Right cardiac atrium (tissue), 5 donors: ENCODE measurements at places on chromosomes 5 and 9.

GRCh38 chr5:72645064-72645846, 138.0 kb upstream of the ZNF366 start:
- DNase-seq, result no peak

- DNase-seq, result no peak
Observed at GRCh38 chr9:29564564-29564963, 1991.3 kb upstream of the C9orf72 start.

- no peak for DNase-seq
Observed at GRCh38 chr5:126542441-126542840, 52.6 kb downstream of the ALDH7A1 start.

- DNase-seq, result no peak
Observed at GRCh38 chr9:83327323-83327722, 210.9 kb downstream of the FRMD3 start.

DNA sequence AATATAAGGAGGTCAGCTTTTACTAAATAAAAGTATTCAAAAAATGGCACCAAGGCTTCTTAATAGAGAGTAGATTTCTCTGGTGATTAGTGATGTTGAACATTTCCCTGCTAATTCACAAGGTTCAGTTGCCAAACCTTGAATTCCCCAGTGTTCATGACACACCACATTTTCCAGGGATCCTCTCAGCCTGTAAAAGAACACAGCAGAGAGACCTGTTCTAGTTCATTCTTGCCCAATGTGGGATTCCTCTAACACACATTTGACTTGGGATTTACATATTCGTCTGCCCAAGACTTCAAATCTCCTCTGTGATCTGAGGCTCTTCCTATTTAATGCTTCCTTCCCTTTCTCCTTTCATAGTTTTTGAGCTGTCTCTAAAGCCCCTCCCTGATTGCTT, 273.2 kb upstream of the CDH9 start:
- DNase-seq, result no peak

- no peak for DNase-seq
Observed at GRCh38 chr9:109799141-109799540, 19.1 kb downstream of the PALM2AKAP2 start.

- no peak for DNase-seq
Observed at GRCh38 chr5:58606064-58606463, 23.2 kb downstream of the RAB3C start.

DNA sequence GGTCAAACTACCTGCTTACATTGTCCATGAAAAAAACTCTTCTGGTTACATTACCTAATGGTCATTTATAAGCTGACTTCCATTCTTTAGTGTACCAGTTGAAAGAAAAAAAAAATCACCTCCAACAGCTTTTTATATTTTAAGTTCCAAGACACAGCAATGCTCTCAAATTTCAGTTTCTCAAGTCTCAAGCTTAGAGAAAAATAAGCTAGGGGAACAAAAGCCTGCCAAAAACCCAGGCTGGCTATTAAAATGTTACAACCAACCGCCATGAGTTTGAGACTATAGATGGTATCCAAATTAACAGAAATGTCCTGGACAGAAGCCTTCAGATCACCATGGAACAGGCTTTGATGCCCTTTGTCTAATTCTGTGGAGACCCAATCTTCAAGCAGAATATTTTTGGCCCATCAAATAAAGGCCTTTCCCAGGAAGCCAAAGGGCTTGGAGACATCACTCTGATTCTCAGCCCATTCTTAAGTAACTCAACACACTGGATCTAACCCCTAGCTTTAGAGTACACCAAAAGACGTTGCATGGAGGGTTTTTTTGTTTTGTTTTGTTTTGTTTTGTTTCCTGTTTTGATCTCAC, 343.7 kb downstream of the GLIS3 start:
- no peak for DNase-seq

DNA sequence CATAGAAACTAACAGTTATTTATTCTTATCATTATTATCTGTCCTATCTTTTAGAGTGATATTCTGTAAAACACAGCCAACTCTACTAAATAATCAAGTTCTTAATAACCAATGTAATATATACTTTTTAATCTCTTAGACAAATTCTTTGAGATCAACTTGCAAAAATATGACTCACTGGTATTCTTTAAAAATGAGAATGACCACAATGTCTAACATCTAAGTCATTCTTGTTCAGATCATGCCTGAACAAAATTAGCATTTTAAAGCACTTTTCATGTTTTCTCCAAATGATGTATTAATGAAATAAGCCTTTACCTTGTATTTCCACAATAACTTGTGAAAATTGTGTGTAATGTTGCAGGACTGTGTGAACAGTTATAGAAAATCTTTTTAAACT, 356.9 kb upstream of the RGMB start:
- no peak for DNase-seq

DNA sequence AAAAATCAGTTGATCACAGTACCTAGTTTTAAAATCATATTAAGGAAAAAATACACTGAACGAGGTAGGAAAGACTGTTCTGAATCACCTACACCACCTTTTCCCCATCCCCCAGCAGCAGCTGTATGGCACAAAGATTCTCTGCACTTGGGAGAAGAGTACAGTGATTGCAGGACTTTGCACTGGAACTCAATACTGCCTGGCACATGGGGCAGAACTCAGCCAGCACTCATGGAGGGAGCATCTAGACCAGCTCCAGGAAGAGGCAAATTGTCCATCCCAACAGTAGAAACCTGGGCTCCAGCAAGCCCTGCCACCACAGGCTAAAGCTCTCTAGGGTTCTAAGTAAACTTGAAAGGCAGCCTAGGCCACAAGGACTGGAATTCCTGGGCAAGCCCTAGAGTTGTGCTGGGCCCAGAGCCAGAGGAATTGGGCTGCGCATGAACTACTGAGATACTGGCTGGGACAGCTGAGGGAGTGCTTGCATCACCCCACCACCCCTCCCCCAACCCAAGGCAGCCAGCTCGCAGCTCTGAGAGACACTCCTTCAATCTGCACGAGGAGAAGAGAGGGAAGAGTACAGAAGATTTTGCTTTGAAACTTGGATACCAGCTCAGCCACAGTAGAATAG, 654.4 kb upstream of the CDH6 start:
- DNase-seq, result peak; percentile 52

DNA sequence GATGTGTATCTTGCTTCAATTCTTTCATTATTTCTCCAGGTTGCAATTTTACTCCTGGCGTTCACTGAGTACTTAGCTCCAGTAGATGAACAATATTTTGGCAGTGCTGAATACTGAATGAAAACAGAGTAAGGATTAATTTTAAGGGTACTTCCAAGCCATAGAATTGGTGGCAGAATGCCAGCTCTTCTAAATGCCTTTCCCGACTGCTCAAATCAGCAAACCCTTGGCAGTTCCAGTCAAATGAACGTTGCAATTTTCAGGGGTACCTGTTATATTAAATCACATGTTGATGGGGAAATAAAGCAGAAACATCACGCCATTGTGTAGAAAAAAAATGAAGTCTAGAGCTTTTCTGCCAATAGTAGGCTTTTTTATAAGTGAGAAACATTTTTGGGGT, 282.4 kb upstream of the RPS23 start:
- DNase-seq, result no peak

DNA sequence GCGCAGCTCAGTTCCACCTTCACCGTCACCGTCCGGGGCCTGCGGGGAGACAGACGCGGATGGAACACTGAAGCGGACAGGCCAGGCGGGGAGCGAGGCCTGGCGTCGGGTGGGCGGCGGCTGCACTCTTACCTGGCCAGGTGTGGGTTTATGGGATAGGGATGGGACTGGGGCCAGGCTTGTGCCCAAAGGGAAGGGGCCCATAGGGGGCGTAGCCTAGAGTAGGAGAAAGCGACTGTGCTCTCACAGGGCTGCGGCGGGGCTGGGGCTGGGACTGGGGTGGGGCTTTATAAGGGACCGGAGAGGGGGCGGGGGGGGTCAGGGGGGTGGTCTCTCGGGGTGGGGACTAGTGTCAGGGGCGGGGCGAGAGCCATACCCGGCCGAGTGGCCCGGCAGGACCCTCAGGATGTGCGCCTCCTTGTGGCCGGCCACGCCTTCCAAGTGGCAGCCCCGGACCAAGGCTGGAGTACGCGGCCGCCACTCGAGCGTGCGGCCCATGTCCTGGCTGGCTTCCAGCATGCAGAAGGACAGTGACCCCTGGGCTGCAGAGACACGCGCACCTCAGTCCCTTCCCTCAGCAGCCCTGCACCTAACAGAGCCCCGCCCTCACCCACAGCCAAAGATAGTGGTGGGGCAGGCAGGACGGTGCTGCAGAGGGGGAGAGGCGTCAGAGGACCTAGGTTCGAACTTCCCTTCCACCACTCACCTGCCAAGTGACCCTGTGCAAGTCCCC, 22.8 kb downstream of the FPGS start:
- DNase-seq, result peak; percentile 89

- no peak for DNase-seq
Observed at GRCh38 chr5:83277953-83278352, 193.6 kb upstream of the VCAN start.

DNA sequence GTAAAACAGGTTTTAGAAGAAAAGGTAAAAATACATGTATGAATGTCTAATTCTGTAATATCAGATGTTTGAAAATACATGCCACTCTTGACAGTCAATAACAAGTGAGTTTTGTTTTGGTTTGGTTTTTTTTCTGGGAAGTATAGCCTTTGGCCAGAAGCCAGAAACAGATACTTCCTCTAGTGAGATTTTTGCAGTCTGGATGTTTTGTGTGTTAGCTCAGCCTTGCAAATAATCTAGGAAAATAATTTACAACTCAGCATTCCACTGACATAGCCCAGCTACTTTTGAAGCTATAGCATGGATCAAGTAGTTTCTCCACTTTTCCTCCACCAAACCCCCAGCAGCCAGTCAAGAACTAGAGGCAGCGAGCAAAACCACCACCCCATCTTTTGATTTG, 56.7 kb downstream of the SLC1A1 start:
- DNase-seq, result no peak

GRCh38 chr9:125601961-125602360, 105.0 kb downstream of the MAPKAP1 start:
- no peak for DNase-seq

DNA sequence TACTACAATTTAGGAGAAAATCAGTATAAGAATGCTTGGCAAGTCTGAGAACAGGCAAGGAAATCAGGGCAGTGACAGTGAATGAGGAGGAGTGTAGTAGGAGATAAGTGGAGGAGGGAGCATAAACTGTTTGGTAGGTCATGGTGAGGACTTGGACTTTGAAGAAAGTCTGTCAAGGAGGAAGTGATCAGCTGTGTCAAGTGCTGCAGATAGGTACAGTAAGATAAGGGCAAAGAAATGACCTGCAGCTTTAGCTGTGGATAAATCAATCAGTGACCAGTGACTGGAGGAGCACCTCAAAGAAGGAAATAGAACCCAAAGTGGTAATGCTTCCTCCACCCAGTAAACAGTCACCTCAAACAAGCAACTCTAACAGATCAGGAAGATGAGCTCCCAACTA, 106.3 kb downstream of the RAPGEF6 start:
- DNase-seq, result no peak

GRCh38 chr9:127566351-127567001, 45.6 kb upstream of the STXBP1 start:
- DNase-seq, result peak; percentile 73

DNA sequence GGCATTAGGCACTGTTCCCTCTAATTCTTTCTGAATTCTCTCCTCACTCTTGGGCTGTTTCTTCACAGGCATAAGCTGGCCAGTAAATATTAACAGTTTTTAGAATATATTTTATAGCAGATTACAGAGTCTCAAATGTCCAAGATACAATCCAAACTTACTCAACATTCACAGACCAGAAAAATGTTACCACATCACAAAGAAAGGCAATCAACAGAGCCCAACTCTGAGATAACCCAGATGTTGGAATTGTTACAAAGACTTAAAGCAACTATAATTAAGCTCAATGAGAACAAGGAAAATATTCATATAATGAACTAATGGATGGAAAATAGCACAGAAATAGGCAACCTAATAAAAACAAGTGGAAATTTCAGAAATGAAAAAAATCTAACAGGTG, 401.1 kb upstream of the RGMB start:
- DNase-seq, result no peak

DNA sequence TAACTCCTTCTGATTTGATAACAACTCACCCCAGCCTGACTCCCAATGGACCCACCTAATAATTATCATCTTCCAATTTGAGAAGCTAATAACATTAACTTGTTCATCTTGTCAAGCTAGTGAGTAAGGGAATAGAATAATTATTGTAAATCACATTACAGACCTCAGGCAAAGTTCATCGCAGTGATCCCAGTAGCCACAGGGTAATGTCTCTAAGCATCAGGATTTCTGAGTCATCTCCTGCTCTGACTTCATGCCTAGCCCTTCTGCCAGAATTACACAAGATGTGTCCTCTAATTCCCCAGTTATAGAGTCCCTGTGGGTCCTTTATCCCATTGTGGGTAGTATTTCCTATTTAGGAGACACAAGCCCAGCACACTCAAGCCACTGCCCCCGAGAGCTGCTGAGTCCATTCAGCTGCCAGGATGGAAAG, 365.7 kb downstream of the DEPDC1B start:
- DNase-seq, result no peak

DNA sequence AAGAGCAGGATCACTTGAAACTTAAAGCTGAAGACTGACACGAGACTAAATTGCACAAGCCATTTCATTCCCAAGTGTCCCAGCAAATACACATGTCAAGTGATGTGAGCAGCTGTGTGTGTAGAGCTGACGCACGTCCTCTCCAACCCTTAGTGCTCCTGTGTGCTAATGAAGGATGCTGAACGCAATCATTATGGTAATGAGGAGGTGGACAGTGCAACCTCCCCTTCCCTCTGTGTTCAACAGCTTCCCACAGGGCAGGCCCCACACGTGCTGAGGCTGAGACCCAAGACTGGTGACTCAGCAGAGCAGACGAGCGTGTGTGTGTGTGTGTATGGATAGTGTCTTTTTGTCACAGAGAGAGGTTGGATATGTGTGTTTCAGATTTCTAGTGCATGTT, 702.1 kb downstream of the SEMA5A start:
- no peak for DNase-seq

- DNase-seq, result no peak
Observed at GRCh38 chr5:130110328-130110727, 206.1 kb downstream of the CHSY3 start.

GRCh38 chr9:72855890-72856523, 96.8 kb downstream of the ALDH1A1 start:
- DNase-seq, result no peak

DNA sequence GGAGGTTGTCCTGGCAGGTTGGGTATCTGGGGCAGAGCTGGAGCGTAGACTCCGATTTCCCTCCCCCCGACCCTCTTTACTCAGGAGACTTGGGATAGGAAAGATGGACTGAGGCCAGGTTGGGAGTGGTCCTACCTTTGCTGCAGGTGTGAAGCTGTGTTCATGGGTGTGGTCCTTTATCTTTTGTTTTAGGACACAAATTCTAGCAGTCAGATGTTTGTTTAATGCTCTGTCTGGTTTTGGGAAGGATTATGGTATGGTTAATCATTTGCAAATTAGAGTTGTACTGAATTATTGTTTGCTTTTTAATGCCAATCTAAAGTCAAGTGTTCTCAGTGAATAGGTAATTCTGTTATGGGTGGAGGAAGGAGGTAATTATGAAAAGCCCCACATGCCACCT, 14.1 kb upstream of the FAM120AOS start:
- DNase-seq, result no peak

- DNase-seq, result no peak
Observed at GRCh38 chr5:92801911-92802310, 779.1 kb downstream of the NR2F1-AS1 start.

- DNase-seq, result no peak
Observed at GRCh38 chr9:12784461-12785259, 9.8 kb downstream of the LURAP1L start.

GRCh38 chr9:14311171-14311949, 2.6 kb downstream of the NFIB start:
- no peak for DNase-seq

- DNase-seq, result no peak
Observed at GRCh38 chr5:97676608-97677007, 493.6 kb upstream of the RIOK2 start.
